ENCODE measurements at places on chromosomes 11 and 22.

DNA sequence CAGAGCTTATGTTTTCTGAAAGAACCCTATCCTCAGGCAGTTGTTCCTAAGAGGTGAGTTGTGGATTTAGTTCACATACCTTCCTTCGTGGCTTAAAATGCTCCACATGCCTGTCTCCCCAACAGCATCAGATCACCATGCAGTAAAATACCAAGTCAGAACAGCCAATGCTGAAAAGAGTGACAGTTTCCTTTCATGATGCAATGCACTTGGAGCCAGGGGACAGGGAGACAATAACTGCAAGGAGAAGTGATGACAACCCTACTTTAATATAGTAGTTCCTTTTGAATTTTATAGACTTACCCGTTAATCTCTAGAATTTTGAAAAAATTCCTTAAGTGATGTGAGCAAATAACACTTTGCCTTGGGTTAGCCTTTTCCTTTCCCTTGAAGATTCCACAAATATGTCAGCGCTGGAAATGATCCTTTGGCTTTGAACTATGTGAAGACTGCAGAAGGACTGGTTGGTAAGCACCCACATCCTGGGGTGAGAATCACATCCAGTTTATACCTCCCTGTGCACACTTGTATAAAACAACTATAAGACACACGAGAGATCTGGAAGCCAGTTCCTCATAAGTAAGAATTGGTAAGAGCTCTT lies 71.2 kb downstream of the PIWIL4 start:
- DNase-seq: no peak

GRCh38 chr11:79285756-79286155 lies 155.1 kb downstream of the TENM4 start:
- no peak for DNase-seq

- no peak for DNase-seq
Measured at GRCh38 chr11:62830904-62831519, 839 bp downstream of the STX5 start.

DNA sequence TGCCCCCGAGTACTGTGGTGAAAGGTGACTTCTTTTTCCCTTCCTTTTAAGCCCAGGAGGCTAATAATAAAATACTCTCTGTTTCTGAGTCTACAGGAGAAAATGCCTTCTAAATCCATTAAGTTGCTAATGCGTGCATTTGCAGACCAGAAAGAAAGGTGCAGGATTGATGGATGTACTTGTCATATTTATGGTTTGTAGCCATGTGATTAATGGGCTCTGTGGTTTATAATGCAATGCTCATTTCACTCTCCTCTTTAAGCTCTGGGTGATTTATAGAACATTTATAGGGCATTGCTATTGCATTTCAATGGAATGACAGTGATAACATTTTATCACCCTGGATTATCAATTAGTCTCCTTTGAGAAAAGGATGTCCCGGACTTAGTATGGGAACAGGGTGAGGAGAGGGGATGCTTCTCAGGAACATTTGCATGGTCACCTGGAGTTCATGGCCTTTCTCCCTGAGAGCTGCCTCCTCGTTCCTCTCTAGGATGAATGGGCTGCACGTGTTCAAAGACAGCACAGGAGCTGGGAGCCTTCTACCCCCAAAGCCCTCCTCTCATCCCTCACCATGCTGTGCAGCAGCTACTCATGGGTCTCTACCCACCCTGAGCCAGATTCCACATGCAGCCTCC lies 82.8 kb upstream of the HMGXB4 start:
- no peak for DNase-seq

- peak; percentile 83 for DNase-seq
Measured at GRCh38 chr11:11998091-11998781, 10.2 kb downstream of the DKK3 start.

GRCh38 chr22:40415531-40416266 lies 45.3 kb downstream of the SGSM3 start:
- no peak for DNase-seq

- DNase-seq: no peak
Measured at GRCh38 chr11:126655807-126656128, 300.3 kb downstream of the ST3GAL4 start.

DNA sequence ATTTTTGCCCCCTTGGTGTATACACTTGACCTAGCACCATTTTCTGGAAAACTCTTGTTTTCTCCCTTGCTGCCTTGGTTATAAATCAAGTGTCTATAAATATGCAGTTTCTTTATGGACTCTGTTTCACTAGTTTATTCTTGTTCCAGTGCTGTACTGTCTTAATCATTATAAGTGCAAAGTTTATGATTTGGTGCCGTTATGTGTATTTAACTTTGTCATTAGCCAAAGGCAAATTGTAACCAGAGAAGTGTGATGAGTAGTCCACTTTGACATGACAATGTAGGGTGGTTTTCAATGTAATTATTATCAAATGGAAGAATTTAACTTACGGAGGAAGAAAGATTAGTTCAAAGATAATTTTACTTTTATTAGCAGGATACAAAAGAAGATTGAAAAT lies 40.3 kb downstream of the SPECC1L start:
- no peak for DNase-seq

GRCh38 chr22:29768052-29768693 lies 1.0 kb downstream of the UQCR10 start:
- DNase-seq: peak; percentile 16

DNA sequence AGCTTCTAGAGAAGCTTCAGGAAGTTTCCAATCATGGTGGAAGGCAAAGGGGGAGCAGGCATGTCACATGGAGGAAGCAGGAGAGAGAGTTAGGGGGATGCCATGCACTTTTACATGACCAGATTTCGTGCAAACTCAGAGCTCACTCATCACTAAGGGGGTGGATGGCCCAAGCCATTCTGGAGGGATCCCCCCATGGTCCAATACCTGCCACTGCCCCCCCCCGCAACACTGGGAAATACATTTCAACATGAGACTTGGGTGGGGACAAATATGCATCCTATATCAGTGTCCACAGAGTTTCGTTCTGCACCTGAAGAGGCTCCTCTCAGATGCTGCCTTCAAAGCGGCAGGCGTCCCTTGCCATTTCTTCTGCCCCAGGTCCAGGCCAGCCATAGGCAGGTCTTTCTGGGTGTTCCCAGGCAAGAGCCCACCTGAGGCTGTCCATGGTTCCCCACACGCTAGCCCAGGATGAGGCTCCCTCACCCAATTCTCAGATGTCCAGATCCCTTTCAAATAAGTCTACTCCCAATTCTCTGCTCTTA lies 1344.3 kb downstream of the TBC1D22A start:
- DNase-seq: no peak

Data from RCC 7860 (cell line).